Epithelial cell of alveolus of lung (primary cell): ENCODE measurements at places on chromosomes 2 and 18. TPM values are rescaled to one million over a fixed set of nuclear protein-coding genes. Genes with fewer than 3 reads are reported as not detected.

The FRZB gene
- 0.52 and 0.64 TPM in 2 replicates for total RNA-seq

The LRATD1 gene
- total RNA-seq, result 0.64 and 3.5 TPM in 2 replicates

The IL1R1 gene
- total RNA-seq, result 30.5 and 377 TPM in 2 replicates

The TACR1 gene
- not detected in 2 replicates for total RNA-seq

The DLX2 gene
- not detected in 2 replicates for total RNA-seq
